ENCODE measurements at places on chromosomes 1 and 21. TPM values are rescaled to one million over a fixed set of nuclear protein-coding genes. Genes with fewer than 3 reads are reported as not detected.

DNA sequence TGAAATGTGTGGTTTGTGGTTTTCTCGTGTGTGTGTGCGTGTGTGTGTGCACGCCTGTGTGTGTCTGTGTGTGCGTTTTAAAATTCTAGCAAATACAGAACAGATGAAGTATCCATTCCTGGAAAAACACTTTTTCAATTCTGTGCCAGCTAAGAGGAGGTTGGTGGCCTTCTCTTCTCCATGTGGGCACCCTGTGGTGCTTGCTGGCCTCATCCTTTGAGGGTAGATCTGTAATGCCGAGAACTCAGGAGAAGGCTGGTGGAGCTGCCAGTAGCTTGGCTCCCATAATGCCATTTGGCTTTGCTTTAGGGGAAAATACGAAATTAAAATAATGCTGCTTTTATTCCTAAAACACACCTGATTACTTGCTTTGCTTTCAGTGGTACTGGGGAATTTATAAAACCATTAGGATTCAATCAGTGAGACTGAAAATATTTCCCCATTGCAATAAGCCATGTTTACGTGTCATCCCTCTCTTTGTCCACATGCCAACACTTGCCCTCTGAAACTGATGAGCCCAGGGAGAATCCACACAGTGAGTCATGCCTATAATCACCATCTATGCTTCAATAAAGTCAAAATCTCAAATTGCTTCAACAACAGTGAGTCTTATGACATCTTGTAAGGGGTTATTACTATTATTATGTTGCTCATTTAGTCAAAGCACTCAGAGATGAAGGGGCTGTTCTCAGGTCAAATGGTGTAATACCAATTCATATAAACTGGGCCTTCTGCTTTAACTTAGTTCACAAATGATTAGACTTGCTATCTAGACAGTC, 39.2 kb downstream of the ABCA4 start:
- DNase-seq, result no peak

- DNase-seq, result no peak
Measured at GRCh38 chr1:37925316-37925715, 21.5 kb downstream of the INPP5B start.

TRIM17 gene
- 3.1 TPM for total RNA-seq

NGF gene
- total RNA-seq, result not detected

GRCh38 chr21:29818383-29818921, 121.3 kb downstream of the GRIK1 start:
- DNase-seq, result no peak

C4BPA gene
- not detected for total RNA-seq

- peak; percentile 78 for DNase-seq
Measured at GRCh38 chr1:27300341-27301051, 21.5 kb upstream of the TMEM222 start.

TMOD4 gene
- total RNA-seq, result 4.6 TPM

GNAT2 gene
- total RNA-seq, result not detected

GRCh38 chr1:94401206-94401605, 17.0 kb upstream of the ABCD3 start:
- DNase-seq, result no peak
